ENCODE measurements at places on chromosomes 6 and 20.

DNA sequence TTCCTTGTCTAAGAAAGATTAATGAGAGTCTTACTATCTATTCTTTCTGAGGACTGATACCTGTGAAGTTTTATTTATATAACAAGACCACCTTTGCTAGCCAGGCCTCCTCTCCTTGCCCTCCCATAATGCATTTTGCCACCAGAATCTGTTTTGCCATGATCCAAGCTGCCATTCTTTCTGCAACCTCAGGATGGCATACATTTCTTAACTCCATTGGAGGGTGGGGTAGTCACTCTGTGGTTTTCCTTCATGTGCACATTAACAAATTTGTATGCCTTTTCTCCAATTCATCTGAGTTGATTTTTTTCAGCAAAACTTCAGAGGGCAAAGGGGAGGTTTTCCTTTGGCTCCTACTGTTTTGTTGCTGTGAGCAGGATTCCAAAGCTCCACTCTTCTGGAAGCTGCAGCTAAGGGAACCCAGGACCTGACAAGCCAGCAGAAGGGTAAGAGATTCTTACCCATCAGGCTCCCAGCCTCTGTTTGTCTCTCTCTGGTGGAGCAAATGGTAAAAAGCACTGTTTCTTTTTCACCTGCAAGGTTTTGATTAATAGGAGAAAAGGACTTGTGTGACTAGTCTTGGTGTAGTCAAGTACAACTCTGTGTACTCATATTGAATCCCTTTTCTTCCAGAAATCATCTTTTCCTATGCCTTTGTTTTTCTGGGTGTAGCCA is 26.2 kb upstream of the ENPP4 start:
- H3K4me1 ChIP-seq = no peaks in the 10 kb centered on the region
- H3K4me3 ChIP-seq = no peak overlapping the region
- no peak for DNase-seq
- H3K27ac ChIP-seq = no peak overlapping the region

DNA sequence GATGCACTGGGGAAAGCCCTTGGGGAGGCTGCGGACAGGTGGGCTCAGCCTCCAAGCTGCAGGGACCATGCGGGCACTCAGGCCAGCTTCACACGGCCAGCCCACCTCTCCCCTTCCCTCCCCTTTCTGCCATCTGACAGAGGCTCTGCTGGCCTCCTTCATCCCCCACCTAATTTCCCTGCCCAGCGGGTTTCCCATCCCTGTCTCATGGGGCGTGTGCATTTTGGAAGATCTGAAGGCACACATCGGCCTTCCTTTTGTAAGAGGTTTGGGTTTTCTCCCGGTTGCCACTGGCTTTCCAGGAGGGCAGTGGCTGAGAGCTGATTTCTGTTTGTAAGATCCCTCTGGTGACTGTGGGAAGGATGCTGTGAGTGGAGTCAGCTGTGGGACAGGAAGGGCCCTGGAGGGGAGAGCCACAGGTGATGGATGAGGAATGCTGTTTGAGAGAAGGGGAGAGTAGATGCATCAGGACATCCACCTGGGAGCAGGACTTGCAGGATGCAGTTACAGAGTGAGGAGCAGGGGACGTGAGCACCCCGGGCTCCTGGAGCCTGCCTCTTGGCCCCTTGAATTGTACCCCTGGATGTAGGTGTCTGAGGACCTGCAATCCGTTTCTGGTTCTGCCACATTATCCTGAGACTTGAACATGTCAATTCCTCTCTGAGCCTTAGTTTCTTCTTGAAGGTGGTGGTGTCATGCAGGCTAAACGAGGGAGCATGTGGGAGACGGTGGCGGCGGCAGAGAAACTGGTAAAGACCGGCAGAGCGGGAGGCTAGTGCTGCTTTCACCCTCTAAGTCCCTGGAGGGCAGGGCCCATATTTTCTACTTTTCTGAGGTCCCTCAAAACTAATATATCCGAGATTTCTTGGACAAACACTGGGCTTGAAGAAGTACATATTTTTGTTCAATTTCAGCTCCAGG is 5.9 kb upstream of the TUBB1 start:
- DNase-seq = no peak
- H3K27me3 ChIP-seq = no peaks in the 10 kb centered on the region
- H3K4me1 ChIP-seq = peaks cover 34% of the 10 kb centered on the region
- no peaks in the 10 kb centered on the region for H3K36me3 ChIP-seq
- H3K4me3 ChIP-seq = no peak overlapping the region

DNA sequence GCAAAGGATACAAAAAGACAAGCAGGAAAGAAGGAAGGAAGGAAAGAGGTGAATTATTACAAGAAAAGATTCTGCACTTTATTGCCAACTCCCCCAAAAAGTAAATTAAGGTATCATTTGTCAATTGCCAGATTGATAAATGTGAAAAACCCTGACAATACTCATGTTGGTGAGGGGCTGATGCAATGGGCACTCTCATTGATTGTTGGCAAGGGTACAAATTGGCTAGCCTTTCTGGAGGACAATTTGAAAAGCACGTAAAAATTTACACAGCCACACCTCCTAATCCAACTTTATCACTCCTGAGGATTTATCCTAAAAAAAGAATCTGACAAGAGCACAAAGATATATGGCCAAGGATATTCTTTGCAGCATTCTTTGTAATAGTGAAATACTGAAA is 47.7 kb downstream of the SCML4 start:
- H3K27me3 ChIP-seq = no peaks in the 10 kb centered on the region
- DNase-seq = no peak
- H3K27ac ChIP-seq = no peak overlapping the region
- H3K4me1 ChIP-seq = no peaks in the 10 kb centered on the region
- no peaks in the 10 kb centered on the region for H3K36me3 ChIP-seq
- H3K4me3 ChIP-seq = no peak overlapping the region

DNA sequence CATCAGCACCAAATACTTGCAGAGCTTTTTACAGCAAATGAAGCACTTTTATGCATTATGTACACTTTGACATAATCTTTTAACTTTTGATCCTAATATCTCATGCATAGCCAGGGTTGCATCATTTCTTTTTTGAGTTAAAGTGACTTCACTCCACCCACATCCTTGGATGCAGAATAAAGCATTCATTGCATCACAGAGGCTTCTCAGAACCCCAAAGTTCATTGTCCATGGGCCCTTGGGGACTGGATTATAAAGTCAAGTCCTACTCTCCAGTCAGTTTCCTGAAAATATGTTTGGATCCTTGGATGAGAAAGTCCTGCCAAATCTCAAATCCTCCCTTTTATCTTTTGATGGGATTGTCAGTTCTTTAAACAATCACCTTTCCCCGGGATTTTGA is 10.6 kb upstream of the EFHC1 start:
- no peak for DNase-seq
- no peaks in the 10 kb centered on the region for H3K27me3 ChIP-seq
- H3K27ac ChIP-seq = no peak overlapping the region
- no peaks in the 10 kb centered on the region for H3K4me1 ChIP-seq

- no peak overlapping the region for H3K27ac ChIP-seq
- no peak for DNase-seq
- H3K4me1 ChIP-seq = peaks cover 1% of the 10 kb centered on the region
- H3K36me3 ChIP-seq = no peaks in the 10 kb centered on the region
- no peak overlapping the region for H3K4me3 ChIP-seq
- no peaks in the 10 kb centered on the region for H3K27me3 ChIP-seq
These were observed 14.4 kb downstream of the PPP1R3G start for GRCh38 chr6:5099537-5099936.
